HCT116 (cell line): ENCODE measurements at places on chromosomes 16 and 17.
A peak's percentile ranks its signal among the peaks of the same experiment; 100 is the strongest.

DNA sequence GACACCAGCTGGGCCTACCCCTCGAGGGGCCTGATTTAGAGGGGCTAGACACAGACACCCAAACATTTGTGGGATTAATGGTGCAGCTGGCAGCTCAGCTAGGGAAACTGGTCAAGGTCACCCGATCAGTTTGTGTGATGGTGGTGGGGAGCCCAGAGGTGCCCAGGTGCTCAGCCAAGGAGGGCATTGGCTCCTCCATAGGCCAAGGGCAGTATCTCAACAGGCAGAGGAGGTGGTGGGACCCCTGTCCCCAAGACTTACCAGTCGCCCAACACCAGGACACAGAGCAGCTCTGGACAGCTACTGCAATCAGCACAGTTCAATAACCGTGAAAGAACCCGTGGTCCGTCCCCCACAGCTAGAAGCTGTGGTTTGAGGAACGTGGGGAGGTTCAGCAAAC lies 120.9 kb downstream of the C16orf78 start:
- no peak for DNase-seq

DNA sequence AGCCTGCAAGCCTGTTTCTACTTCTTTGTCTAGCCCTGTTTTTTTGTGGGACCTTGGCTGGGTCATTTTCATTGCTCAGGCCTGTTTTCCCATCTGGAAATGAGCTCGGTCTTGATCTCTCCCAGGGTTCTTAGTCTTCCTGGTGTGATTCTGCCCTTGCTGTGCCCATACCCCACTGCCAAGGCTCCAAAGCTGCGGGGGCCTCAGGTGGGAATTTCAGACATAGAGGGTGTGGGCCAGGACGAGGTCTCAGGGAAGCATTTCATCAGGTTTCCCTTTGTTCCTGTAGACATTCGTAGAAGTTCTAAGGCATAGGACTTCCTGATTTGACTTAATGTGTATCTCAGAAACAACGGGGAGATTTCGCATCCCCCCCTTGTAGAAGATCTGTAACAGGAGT lies 5.8 kb downstream of the MPRIP start:
- DNase-seq: no peak

DNA sequence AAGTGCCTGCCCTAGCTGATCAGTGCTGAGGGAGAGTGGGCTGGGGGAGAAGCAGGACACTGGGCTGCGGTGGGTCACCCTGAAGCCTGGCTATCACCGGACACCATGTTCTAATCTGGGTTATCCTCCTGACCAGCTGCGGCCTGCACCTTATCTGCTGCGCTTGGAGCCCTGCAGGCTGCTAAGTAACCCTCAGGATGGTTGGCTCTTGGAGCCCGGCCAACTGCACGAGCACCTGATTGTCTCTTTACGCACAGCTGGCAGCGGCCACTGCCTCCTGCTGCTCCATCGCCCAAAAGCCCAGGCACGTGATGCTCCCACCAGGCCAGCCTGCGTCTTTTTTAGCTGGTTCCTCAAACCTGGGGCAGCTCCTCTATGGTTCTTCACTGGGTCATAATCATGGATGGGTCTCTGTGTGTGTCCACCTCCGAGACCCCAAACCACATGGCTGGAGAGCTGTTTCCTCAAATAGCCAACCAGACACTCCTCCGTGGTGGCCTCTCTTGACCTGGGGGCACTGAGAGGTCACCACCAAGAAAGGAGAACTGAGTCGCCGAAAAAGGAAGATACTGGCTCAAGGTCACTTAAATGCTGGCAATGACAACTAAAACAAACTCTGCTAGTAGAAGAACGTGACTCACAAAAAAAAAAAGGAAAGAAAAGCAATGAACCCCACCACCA lies 21.7 kb downstream of the SPHK1 start:
- no peak for DNase-seq

DNA sequence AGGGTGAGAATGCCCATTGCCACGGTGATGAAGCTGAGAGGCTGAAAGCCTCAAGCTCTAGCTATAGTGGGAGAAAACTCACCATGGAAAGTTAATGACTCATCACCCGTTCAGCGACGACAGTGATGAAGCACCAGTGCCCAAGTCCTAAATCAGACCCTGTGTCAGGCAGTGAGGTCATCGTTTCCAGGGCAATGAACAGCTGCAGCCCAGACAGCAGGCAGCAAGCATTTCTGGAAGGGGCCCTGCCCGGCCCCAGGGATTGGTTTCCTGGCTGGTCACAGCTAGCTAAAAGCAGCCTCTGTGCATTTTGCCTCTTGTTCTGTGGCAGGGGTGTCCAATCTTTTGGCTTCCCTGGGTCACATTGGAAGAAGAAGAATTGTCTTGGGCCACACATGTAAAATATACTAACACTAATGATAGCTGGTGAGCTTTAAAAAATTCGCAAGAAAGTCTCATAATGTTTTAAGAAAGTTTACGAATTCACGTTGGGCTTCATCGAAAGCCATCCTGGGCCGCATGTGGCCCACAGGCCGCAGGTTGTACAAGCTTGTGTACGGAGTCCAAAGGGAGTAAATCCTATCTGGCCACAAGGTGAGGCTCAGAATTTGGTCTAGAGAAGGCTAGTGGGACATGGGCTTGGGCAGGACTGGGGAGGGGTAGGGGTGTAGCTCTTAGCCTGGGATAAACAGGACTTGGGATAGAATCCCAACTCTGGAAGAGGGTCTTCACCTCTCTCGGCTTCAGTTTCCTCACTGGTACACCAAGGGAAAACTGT lies 40.6 kb downstream of the MIS12 start:
- peak; percentile 75 for DNase-seq

DNA sequence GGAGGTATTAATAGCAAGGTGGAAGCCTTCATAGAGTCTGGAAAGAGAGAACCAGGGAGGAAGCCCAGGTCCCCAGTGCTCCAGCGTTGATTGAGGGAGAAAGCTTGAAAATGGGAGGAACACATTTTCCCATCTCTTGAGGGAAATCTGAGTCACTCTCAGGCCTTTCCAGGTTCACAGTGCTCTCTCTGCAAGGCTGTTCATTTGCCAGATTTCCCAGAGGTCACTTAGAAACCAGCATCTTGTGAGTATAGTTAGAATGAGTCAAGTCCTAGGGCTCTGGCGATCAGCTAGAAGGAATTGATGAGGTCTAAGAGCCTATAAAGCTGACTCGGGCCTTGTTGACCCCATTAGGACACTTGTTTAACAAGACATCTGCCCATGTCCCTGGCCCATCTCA lies 17.7 kb upstream of the ZNF594 start:
- DNase-seq: no peak

DNA sequence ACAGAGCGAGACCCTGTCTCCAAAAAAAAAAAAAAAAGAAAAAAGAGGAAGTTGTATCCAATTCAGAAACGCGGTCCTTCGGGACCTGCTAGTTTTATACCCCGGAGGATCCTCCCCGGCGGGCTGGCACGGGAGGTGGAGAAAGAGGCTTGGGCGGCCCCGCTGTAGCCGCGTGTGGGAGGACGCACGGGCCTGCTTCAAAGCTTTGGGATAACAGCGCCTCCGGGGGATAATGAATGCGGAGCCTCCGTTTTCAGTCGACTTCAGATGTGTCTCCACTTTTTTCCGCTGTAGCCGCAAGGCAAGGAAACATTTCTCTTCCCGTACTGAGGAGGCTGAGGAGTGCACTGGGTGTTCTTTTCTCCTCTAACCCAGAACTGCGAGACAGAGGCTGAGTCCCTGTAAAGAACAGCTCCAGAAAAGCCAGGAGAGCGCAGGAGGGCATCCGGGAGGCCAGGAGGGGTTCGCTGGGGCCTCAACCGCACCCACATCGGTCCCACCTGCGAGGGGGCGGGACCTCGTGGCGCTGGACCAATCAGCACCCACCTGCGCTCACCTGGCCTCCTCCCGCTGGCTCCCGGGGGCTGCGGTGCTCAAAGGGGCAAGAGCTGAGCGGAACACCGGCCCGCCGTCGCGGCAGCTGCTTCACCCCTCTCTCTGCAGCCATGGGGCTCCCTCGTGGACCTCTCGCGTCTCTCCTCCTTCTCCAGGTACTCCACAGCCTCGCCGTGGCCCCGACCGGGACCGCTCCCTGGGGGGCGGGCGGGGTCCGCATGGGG lies at the start of gene CDH3:
TSS of gene CDH3 (plus strand) at position 596 of the 779 bp plus-strand sequence. CDS start at position 666, 70 bp downstream.
- peak; percentile 67 for DNase-seq
